Osteocyte (in vitro differentiated cells): ENCODE measurements at places on chromosomes 2 and 18.

GRCh38 chr18:73509460-73509859 lies 638.2 kb downstream of the FBXO15 start:
- peak overlapping the region; percentile 68 for H3K27ac ChIP-seq
- H3K36me3 ChIP-seq: no peaks in the 10 kb centered on the region
- H3K4me1 ChIP-seq: peaks cover 40% of the 10 kb centered on the region
- no peaks in the 10 kb centered on the region for H3K27me3 ChIP-seq
- no peak for DNase-seq
- H3K4me3 ChIP-seq: no peak overlapping the region

GRCh38 chr2:224084266-224084892 lies 45.3 kb upstream of the SERPINE2 start:
- no peak for DNase-seq
- no peak overlapping the region for H3K4me3 ChIP-seq
- peaks cover 16% of the 10 kb centered on the region for H3K4me1 ChIP-seq
- H3K27me3 ChIP-seq: no peaks in the 10 kb centered on the region

GRCh38 chr2:13745330-13745729 lies 887.2 kb upstream of the LRATD1 start:
- H3K4me1 ChIP-seq: no peaks in the 10 kb centered on the region
- no peaks in the 10 kb centered on the region for H3K36me3 ChIP-seq
- no peak overlapping the region for H3K27ac ChIP-seq
- H3K27me3 ChIP-seq: no peaks in the 10 kb centered on the region

- no peaks in the 10 kb centered on the region for H3K27me3 ChIP-seq
- no peak overlapping the region for H3K4me3 ChIP-seq
Measured at GRCh38 chr18:51568151-51568550, 370.7 kb upstream of the MEX3C start.

- peaks cover 1% of the 10 kb centered on the region for H3K4me1 ChIP-seq
- H3K27ac ChIP-seq: no peak overlapping the region
- peaks cover 5% of the 10 kb centered on the region for H3K36me3 ChIP-seq
Measured at GRCh38 chr2:139031722-139032121, 251.5 kb upstream of the NXPH2 start.

GRCh38 chr2:194424683-194425209 lies 1232.3 kb upstream of the SLC39A10 start:
- no peak overlapping the region for H3K27ac ChIP-seq
- no peaks in the 10 kb centered on the region for H3K36me3 ChIP-seq
- H3K4me1 ChIP-seq: no peaks in the 10 kb centered on the region
- DNase-seq: no peak

DNA sequence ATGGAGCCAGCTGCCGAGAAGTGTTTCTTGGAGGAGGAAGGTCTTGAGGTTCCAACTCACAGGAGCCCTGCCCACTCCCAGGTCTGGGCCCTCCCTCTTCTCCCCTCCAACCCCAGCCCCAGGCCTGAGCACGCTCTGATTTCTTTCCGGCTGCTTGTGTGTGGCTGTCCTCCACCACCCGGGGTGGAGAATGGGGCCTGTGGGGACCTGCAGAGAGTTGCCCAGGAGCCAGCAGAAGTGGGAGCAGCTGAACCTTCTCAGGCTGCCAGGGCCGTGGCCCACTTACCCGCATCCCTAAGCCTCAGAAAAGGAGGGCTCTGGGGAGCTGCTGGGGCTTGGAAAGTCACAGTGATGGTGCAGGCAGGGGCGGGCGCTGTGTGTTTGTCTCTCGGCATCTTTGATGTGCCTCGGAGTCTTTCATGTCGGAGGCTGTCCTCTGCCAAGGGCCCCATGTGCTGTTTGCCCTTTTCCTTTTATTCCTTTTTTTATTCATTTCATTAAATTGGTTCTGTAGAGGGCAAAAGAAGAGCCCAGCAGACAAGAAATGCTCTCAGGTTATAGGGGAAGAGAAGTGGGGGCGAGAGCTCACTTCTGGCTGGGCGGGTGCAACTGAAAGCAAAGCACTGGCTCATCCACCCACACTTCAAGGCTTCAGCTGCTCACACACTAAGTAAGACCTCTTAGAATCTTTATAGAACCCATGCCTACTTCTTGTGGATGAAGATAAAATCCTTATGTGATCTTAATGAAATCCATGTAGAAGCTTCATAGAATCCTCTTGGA lies 52.5 kb downstream of the SDC1 start:
- H3K4me1 ChIP-seq: no peaks in the 10 kb centered on the region
- no peak for DNase-seq
- H3K27ac ChIP-seq: no peak overlapping the region
- no peaks in the 10 kb centered on the region for H3K36me3 ChIP-seq
- H3K4me3 ChIP-seq: no peak overlapping the region

GRCh38 chr18:21074336-21075323 lies 37.0 kb downstream of the ROCK1 start:
- H3K36me3 ChIP-seq: no peaks in the 10 kb centered on the region
- H3K27me3 ChIP-seq: no peaks in the 10 kb centered on the region
- no peak overlapping the region for H3K4me3 ChIP-seq
- H3K4me1 ChIP-seq: peaks cover 40% of the 10 kb centered on the region

DNA sequence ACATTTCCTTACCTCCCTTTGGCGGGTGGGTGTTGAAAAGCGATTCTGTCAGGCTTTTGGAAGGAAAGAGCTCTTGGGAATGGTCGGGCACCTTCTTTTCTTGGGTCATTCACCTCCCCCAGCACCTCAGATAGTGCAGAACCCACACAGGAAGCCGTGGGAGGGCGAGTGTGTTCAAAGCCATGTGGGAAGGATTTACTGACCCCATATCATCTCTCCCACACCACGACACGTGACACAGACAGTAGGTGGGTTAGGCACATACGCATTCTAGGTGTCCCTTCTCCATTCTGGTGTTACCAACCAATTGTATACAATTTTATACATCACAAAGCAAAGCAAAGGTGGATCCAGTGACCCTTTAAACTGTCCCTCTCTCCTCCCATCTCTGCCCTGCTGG lies 263.7 kb upstream of the REV1 start:
- DNase-seq: no peak
- no peak overlapping the region for H3K4me3 ChIP-seq
- H3K4me1 ChIP-seq: peaks cover 7% of the 10 kb centered on the region
- peaks cover 34% of the 10 kb centered on the region for H3K36me3 ChIP-seq
- peak overlapping the region; percentile 10 for H3K27ac ChIP-seq
